ENCODE measurements at places on chromosomes 11 and 22. TPM values are rescaled to one million over a fixed set of nuclear protein-coding genes. Genes with fewer than 3 reads are reported as not detected.

ME3 gene
- 1.2 TPM for total RNA-seq

CYB5R2 gene
- 40.3 TPM for total RNA-seq

DNA sequence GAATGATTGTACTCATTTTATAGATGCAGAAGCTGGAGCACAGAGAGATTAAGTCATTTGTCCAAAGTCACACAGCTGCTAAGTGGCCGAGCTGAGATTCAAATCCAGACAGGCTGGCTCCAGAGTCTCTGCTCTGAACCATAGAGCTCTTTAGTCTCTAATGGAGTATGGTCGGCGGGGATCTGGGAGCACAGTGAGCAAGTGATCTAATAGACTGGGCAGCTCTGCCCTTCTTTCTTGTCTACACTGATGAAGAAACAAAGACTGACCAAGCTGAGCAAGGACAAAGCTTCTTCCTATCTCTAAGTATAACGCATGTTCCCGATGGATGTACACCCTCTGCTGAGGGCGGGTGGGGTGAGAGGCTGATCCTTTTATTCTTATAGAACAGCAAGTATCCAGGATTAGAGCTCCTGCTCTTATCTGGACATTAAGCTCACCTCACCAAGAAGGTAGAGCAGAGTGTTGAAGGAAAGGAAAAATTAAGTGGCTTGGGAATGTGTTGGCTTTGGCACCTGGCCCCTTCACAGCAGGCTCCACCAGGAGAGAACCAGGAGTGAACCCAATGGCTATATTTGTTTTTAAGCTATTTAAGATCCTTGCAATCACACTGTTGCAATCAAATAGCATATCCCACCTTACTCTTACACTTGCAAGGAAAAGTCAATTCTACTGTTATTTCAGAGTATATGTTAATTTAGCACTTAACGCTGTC lies 68.7 kb downstream of the ETS1 start:
- peaks cover 70% of the 10 kb centered on the region for H3K4me1 ChIP-seq
- H3K4me3 ChIP-seq: no peak overlapping the region
- H3K27me3 ChIP-seq: peaks cover 27% of the 10 kb centered on the region
- H3K36me3 ChIP-seq: no peaks in the 10 kb centered on the region
- no peak overlapping the region for H3K27ac ChIP-seq
- DNase-seq: no peak

GRCh38 chr11:58900479-58901420 lies 38.5 kb upstream of the GLYATL1 start:
- H3K4me1 ChIP-seq: peaks cover 45% of the 10 kb centered on the region
- H3K27me3 ChIP-seq: peaks cover 48% of the 10 kb centered on the region
- H3K27ac ChIP-seq: peak overlapping the region; percentile 42
- no peaks in the 10 kb centered on the region for H3K36me3 ChIP-seq
- H3K4me3 ChIP-seq: peak overlapping the region; percentile 62
- peak; percentile 96 for DNase-seq

GRCh38 chr22:43399338-43399979 lies 12.4 kb upstream of the MPPED1 start:
- no peak for DNase-seq
- no peaks in the 10 kb centered on the region for H3K36me3 ChIP-seq
- no peak overlapping the region for H3K27ac ChIP-seq

- H3K27ac ChIP-seq: no peak overlapping the region
- DNase-seq: no peak
- peaks cover 23% of the 10 kb centered on the region for H3K4me1 ChIP-seq
These were observed 150.7 kb downstream of the ADAMTS15 start for GRCh38 chr11:130599073-130599654.
